ENCODE measurements at places on chromosomes 4 and X. TPM values are rescaled to one million over a fixed set of nuclear protein-coding genes. Genes with fewer than 3 reads are reported as not detected.

DNA sequence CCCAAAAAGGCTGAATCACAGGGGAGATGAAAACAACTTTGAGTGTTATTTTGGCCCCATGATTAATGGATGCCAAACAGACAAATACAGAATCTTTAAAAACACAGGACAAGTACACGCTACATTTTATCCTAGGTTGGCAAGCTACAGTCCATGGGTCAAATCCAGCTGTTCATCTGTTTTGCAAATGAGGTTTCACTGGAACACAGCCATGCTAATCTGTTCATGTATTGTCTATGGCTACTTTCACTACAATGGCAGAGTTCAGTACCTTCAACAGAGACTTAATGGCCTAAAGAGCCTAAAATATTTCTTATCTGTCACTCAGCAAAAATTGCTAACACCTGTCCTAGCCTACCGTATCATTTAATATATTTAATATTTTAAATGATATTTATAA is 1548.5 kb upstream of the IGFBP7 start:
- no peak for DNase-seq
- H3K4me3 ChIP-seq = no peak overlapping the region
- H3K27me3 ChIP-seq = no peaks in the 10 kb centered on the region
- H3K4me1 ChIP-seq = no peaks in the 10 kb centered on the region

DNA sequence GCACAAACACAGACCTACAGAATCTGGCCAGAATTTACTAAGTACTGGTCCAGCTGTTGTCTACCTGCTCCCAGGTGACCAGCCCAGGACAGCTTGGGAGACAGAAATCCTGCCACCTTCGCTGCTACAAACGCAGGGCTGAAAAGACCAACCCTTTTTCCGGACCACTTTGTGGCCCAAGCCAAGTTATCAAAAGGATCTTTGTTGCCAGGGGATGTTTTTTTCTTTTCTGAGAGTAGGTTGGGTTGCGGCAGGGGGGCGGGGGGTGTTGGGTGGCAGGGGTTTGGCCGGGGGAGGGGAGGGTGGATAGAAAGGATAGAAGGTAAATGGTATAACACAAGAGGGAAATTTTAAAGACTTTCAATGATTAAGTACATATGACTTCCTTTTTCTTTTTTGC is 63.4 kb downstream of the STOX2 start:
- no peak for DNase-seq
- no peaks in the 10 kb centered on the region for H3K4me1 ChIP-seq
- no peak overlapping the region for H3K4me3 ChIP-seq
- no peaks in the 10 kb centered on the region for H3K36me3 ChIP-seq

GRCh38 chrX:1529756-1530155 is 7.2 kb downstream of the P2RY8 start:
- H3K4me1 ChIP-seq = no peaks in the 10 kb centered on the region
- DNase-seq = no peak
- no peak overlapping the region for H3K27ac ChIP-seq

- no peak for DNase-seq
- no peaks in the 10 kb centered on the region for H3K27me3 ChIP-seq
- no peaks in the 10 kb centered on the region for H3K36me3 ChIP-seq
- H3K27ac ChIP-seq = no peak overlapping the region
Measured at GRCh38 chrX:153342762-153343558, 9.0 kb downstream of the ZNF275 start.

DNA sequence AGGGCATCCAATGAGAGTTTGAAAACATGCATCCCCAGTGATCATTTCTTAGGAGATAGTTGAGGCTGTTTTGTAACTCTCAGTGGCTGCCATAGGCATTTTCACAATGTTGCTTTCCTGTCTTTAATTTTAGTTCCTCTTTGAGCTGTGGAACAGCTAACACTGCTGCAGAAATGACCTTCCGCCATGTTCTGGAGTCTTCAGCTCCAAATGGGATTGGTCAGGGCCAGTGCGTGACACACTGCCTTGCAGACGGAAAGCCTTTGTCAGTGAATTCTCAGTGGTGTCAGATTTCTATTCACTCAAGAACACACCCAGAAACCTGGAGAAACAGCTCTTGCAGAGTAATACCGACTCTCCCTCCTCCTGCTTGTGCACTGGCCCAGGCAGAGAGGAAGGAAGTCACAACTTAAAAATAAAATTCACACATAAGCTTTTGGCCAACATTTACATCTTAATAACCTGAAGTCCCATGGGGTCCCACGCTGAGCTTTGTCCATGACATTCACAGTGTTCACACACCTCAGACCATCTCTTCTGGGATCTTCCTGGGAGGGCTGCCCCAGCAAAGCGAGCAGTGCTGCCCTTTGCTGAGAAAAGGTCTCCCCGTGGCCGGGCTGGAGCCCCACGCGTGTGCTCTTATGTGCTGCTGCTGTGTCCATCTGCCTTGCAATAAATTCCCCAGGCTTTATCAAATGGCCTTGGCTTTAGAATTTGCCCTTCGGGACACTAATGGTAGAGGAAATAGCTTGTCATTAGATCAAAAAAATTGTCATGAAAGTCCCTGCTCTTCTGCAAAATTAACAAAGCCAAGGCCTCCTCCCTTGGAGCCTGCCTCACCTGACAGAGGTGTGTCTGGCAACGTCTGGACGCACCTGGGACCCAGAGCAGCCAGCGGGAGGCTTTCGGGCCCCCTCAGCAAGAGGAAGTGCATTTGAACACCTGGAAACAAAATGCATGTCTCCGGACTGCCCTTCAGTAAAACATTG is 126.8 kb downstream of the IRF2 start:
- peak overlapping the region; percentile 58 for H3K27ac ChIP-seq
- H3K36me3 ChIP-seq = no peaks in the 10 kb centered on the region
- no peaks in the 10 kb centered on the region for H3K27me3 ChIP-seq
- peaks cover 31% of the 10 kb centered on the region for H3K4me1 ChIP-seq
- DNase-seq = no peak

GRCh38 chr4:189021831-189022230 is 882.6 kb downstream of the TRIML1 start:
- H3K27me3 ChIP-seq = no peaks in the 10 kb centered on the region
- H3K4me3 ChIP-seq = no peak overlapping the region
- no peaks in the 10 kb centered on the region for H3K36me3 ChIP-seq
- DNase-seq = no peak
- H3K27ac ChIP-seq = no peak overlapping the region

- no peaks in the 10 kb centered on the region for H3K27me3 ChIP-seq
- H3K4me1 ChIP-seq = no peaks in the 10 kb centered on the region
- no peaks in the 10 kb centered on the region for H3K36me3 ChIP-seq
- no peak overlapping the region for H3K4me3 ChIP-seq
Measured at GRCh38 chr4:100525686-100526085, 7.9 kb upstream of the EMCN start.

DNA sequence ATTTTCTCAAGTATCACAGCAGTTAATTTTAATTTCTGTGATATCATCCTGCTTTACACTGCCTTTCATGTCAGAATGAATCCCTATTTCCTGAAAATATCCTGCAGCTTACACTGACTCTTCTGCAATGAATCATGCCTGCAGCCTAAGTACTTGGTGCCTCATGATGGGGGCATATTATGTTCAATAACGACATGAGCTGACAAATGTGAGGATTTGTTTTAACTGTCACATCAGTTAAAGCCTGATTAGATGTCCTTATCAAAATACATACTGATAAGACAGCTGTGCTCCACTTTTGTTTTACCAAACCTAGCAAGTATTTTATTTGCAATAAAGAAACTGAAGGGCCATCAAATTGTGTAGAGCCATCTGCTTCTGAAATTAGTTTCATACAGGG is 359.9 kb upstream of the AGA start:
- H3K27me3 ChIP-seq = no peaks in the 10 kb centered on the region
- DNase-seq = no peak
- H3K4me3 ChIP-seq = no peak overlapping the region
- no peaks in the 10 kb centered on the region for H3K4me1 ChIP-seq
- no peak overlapping the region for H3K27ac ChIP-seq

- no peaks in the 10 kb centered on the region for H3K36me3 ChIP-seq
- no peak for DNase-seq
- no peak overlapping the region for H3K4me3 ChIP-seq
- no peak overlapping the region for H3K27ac ChIP-seq
- H3K27me3 ChIP-seq = no peaks in the 10 kb centered on the region
- no peaks in the 10 kb centered on the region for H3K4me1 ChIP-seq
Measured at GRCh38 chr4:85955620-85956292, 404.1 kb downstream of the MAPK10 start.

Gene CHM
- total RNA-seq = 9.0 TPM

Measured in pancreas (tissue), 10 donors.